ENCODE measurements at places on chromosomes 12 and 14.
A peak's percentile ranks its signal among the peaks of the same experiment; 100 is the strongest.

DNA sequence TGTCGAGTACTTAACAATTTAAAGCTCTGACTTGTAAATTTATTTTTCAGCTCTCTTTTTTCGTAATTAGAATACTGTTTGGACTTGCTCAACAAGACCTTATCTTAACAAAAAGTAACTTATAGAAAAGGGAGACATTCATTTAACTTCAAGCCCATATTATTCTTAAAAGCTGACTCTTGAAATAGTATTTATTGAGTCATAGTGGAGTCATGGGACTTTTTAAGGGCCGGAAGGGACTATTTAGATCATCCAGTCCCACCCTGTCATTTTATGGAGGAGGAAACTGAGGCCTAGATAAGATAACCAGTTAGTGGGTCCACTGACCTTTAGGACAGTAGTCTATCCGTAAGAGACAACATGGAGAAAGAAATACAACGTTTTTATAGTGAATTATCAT is 1.5 kb downstream of the RAP1B start:
- DNase-seq, result no peak

DNA sequence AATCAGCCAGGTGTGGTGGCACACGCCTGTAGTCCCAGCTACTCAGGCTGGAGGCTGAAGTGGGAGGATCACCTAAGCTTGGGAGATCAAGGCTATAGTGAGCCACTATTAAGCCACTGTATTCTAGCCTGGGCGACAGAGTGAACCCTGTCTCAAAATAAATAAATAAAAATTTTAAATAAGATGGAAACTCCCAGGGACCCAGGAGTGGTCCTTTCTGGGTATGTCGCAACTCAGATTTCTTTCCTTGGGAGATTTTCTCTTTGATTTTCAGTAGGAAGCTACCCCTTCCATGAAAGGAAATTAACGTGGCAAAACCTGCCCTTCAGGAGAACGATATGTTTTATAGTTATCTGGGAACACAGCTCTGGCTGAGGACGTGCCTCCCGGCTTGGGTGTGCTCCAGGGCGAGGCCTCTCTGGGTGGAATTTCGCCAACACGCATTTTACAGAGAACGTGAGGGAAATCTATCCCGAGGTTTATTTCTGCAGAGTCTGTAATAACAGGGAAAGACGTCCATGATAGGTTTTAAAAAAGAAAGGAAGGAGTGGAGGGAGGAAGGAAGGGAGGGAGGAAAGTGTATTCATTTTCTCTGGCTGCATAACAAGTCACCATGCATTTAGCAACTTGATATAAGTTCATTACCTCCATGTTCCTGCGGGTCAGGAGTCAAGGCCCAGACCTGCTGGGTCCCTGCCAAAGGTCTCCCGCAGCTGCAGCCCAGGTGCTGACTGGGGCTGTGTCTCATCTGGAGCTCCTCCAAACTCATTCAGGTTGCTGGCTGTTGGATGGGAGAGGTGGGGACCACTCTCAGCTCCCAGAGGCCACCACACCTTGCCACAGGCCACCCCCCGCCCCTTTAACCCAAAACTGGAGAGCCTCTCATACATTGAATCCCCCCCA is 80.6 kb upstream of the GSC start:
- DNase-seq, result no peak

DNA sequence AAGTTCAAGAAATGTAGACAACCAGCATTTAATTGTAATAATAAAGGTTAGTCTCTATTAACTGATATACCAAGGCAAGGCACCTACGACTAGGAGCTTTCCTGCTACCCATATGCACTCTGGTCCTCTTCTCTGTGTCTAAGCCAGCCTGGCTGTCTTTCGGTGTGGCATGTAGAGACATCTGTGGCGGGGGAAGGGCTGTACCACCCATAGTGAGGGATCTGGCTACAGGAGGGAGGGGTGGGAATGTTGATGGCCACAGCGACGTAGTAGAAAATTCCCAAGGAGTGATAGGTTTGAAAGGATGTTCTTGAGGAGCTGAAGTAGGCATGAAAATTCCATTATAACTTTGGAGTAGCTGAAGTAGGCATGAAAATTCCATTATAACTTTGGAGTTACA is 344.2 kb downstream of the ATP23 start:
- DNase-seq, result no peak

DNA sequence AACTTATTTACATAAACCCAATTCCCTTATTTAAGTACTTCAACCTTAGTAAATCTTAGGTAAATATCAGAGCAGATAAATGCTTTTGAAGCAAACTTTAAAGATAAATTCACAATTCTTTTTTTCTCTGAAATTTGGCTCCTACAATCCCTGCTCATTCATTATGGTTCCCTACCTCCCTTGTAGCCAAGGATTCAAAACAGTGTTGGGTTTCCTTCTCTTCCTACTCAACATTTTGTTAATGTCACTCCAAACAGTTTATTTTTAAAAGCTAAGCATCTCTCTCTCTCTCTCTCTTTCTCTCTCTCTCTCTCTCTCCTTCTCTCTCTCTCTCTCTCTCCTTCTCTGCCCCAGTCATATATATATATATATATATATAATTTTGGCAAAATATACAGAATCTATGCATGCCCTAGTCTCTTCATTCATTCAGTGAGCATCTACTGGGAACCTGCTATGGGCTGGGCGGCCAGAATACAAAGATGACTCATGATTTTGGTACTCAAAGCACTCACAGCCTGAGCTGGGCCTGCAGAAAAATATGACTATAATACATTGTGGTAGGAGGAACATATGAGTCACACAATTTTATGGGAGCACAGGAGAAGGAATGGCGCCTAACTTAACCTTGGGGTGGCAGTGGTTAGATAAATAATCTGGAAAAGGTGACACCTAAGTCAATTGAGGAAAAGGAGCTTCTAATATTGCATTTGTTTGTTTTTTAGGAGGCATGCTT is 123.7 kb upstream of the DHRS4 start:
- no peak for DNase-seq

GRCh38 chr14:54207476-54208462 is 189.0 kb upstream of the CDKN3 start:
- no peak for DNase-seq

DNA sequence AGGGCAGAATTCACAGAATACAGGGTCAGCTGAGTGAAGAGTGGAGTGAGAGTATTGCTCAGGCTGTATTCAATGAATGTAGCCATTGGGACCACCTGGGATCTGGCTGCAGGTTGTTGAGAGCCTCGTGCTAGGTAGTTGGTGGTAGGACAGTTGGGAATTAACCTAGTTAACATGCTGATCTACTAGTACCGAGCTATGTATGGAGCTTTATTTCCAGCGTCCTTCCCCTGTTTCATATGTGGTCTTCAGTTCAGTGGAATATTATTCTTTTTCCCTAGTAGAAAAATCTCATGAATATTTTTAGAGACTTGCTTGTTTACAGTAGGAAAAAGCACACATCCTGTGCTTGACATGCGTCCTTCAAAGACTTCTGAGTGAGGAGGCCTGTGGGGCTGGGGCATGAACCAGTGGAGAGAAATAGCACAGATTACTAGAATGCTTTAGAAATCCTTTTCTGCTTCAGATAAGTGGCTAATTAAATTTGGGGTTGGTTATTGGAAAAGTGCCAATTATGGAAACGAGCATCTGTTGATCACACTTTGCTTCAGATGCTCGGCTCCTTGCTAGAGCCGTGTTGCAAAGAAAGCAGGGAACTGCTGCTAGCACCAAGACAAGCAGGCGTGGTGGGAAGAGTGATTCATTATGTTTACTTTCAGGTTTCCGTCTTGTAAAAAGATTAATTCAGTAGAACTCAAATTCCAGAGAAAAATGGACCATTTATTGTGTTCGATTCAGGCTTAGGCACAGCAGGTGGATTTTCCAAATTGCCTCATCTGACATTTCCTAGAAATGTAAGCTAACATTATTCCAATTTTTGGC is 53.6 kb downstream of the ARF6 start:
- no peak for DNase-seq

GRCh38 chr12:105814283-105814682 is 324.5 kb downstream of the NUAK1 start:
- DNase-seq, result no peak

DNA sequence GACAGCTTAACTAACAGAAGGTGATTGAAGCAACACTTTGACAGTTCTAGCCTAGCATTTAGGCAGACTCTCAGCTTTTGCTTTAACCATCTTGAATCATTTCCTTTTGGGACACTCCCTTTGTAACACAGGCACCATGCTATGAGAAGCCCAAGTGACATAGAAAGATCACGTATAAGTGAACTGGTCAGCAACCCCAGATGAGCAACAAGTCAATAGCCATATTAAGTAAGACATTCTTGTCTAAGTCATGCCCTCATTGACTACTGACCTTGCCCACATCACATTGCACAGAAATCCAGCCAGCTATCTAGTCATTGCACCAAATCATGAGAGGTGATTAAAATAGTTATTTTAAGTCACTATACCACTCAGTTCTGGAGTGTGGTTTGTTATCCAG is 476.8 kb downstream of the TRHDE start:
- DNase-seq, result no peak

DNA sequence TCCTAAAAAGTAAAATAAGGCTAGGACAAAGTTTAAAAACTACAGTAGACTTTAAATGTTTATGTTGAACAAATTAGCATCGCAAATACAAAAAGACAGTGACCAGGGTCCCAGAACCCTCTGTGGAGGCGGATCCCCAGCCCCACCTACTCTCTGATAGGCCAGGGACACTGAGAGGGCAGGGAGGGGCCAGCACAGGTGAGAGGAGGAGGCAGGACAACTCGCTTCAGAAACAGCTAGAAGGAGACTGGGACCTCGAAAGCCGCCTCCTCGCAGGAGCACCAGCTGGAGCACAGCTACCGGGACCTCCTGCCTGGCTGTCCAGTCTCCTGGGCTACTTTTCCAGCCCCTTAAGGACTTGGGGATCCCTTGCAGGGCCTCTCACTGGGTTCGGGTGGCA is 992 bp downstream of the DNAH10 start:
- DNase-seq, result no peak

DNA sequence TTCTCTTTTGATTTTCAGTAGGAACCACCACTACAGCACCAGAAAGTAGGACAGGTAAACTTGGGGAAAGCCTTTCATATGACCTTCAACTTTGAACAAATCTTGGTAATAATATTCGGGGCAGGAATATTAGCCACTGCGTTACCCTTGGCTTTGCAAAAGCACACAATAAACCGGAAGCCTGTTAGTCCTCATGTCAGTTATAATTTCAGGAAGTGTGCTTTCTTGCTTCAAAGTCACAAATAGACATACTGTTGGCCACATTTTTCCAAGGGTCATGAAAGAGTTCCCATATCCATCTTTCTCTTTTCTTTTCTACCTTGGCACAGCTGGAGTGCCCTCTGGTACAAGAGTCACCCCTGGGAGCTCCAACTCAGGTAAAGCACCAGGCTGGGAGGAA is 167.2 kb upstream of the CNTN1 start:
- DNase-seq, result no peak

- no peak for DNase-seq
Measured at GRCh38 chr12:3809357-3810015, 56.6 kb upstream of the CRACR2A start.

- no peak for DNase-seq
Measured at GRCh38 chr12:6638305-6638704, 2.5 kb upstream of the LPAR5 start.

DNA sequence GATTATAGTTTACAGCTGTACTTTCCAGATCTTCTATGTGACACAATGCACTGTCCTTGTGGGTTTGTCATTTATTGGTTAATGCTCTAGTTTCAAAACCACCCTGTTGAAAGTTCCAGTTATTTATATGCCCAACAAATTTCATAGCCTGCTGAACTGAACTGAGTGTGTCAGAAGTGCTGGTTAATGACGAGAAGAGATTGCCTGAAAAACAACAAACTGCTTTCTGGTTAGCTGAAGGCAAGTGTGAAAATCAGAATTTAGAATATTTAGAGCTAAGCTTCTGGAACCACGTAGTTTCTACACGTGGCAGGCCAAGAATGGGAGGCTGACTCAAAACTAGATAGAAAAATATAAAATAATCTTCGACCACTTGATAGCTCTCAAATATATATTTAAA is 19.1 kb upstream of the RIN3 start:
- DNase-seq, result no peak

DNA sequence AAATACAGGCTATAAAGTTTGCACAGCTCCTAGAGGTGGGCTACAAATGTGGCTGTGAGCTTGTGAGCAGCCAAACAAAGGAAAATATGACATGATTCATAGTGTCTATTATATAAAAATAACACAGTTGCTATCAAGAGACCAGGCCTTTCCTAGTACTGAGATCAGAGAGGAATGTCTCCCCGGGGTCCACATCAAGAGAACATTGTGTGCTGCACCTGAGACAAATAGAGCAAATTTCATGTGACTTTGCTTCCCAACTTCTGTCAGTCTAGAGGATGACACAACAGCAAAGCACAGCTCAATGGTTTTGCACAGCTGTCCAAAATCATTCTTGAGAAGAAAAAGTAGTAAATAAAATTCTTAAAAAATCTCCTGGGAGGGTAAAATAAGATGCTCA is 297.5 kb upstream of the PRKD1 start:
- DNase-seq, result no peak

GRCh38 chr14:44453433-44454171 is 53.5 kb downstream of the FSCB start:
- DNase-seq, result no peak

GRCh38 chr14:23056956-23057756 is at the start of gene CDH24:
TSS of gene CDH24 (minus strand) at chr14:23057520. CDS start at chr14:23055733, 1,787 bp downstream.
- peak; percentile 40 for DNase-seq

GRCh38 chr12:21831791-21832344 is 57.4 kb upstream of the KCNJ8 start:
- DNase-seq, result no peak

GRCh38 chr14:33696165-33696564 is 254.7 kb downstream of the EGLN3 start:
- no peak for DNase-seq

GRCh38 chr12:122137681-122138080 is 36.3 kb downstream of the IL31 start:
- DNase-seq, result no peak

- no peak for DNase-seq
Measured at GRCh38 chr14:22764382-22764781, 2.1 kb upstream of the OXA1L start.

DNA sequence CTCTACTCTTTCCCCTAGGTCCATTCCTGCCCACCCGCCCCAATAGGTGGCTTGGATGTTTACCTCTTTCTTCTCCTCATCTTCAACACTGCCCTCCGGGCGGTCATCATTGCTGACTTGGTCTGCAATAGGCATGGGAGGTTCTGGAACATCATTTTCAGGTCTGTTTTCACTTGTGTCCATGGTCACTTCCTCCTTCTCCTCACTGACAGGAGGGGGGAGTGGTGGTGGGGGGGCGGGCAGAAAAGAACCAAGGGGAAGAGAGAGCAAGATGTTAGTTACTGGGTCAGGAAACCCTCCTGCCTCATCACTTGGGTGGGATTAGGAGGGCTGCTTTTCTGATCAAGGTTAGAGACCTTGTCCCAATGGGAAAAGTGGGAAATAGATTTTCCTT is 12.1 kb upstream of the CDH24 start:
- no peak for DNase-seq
